Activated CD8-positive, alpha-beta memory T cell treated with anti-CD3 and anti-CD28 coated beads for 48 hours (primary cell): ENCODE measurements at places on chromosomes 7 and 10.

DNA sequence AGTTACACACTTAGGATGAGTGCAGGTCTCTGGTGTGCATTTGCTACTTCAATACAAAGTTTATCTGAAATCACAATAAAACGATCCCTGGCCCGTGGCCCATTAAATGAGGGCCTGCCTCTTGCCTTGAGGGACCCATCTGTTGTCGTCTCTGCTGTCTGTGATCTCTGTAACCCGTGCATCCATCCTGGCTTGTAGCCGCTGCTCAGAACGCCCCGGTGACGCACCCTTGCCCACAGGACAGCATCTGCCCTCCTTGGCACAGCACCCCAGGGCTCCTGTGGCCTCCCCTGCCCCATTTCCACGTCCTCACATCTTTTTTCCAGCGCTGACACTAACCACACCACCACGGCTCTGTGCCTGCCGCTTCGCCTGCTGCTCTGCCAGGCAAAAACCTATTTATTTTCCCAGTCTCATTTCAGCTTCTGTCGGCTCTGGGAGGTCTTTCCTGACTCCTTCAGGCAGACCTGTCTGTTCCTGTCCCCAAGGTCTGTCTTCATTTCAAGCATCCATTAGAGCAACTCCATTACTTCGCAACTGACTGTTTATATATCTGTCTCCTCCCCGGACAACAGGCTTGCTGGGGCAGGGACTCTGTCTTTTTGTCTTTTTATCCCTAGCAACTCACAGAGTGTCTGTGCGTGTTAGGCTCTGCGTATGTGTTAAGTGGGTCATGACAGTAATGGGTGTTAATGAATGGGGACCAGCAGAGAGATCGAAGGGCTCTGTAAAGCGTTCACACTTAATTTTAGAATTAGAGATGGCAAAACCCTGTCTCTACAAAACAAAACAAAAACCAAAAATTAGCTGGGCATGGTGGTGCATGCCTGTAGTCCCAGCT lies 16.4 kb downstream of the CARD11 start:
- DNase-seq, result no peak

DNA sequence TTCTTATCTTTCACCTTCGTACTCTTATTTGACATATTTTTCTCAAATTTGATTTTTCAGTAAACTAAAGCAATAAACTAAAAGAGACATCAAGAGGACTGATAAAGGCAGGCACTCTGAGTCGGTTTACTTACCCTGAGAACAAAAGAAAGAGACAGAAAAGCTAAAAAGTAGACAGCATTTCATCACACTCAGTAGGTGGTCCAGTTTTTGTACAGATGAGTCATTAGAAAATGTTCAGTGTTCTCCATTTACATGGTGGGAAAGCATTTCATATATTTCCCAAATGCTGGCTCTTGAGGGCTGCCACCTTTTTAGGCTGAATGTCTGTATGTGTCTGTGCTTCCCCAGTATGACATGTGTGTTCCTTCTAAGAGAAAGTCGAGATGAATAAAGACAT lies 52.7 kb downstream of the NHLRC2 start:
- no peak for DNase-seq

- no peak for DNase-seq
Measured at GRCh38 chr10:60425392-60426110, 35.9 kb upstream of the ANK3 start.

- no peak for DNase-seq
Measured at GRCh38 chr10:132611986-132612385, 74.4 kb downstream of the INPP5A start.

DNA sequence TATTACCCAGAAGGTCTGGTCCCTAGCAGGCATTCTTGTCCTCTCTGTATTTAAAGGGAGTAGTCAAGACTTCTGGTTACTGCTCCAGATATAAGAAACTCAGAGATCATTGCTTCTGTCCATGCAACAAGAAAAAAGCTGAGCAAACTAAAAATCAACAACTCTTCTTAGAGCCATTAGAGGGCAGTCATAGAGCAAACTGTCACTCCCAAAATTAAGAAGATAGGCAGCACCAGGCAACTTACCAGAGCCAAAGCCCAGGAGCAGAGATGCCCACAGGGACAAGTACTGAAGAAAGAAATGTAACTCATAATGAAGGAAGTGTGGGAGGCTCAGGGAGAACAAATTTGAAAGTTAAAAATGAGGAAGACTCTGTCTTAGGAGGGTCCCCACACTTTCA lies 472.9 kb upstream of the COBL start:
- DNase-seq, result no peak

DNA sequence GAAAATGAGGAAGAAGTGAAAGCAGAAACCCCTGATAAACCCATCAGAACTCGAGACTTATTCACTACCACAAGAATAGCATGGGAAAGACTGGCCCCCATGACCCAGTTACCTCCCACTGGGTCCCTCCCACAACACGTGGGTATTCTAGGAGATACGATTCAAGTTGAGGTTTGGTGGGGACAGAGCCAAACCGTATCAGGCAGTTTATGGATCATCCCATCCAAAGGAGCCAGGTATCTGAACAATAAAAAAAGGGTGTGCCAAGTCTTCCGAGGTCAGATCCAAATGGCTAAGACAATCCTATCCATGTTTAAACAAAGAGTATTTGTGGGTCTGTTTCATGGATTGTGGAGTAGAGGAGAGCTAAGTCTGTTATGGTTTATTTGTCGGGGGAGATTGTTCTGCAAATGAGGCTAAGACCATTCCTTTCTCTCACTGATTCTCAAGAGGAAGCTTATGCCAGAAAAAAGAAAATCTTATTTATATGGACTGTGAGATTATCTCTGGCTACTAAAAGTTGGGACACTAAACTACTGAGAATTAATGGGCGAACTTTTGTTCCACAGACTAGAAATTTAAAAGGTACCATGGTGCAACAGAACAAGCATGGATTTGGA lies 203.7 kb downstream of the IPMK start:
- DNase-seq, result no peak

DNA sequence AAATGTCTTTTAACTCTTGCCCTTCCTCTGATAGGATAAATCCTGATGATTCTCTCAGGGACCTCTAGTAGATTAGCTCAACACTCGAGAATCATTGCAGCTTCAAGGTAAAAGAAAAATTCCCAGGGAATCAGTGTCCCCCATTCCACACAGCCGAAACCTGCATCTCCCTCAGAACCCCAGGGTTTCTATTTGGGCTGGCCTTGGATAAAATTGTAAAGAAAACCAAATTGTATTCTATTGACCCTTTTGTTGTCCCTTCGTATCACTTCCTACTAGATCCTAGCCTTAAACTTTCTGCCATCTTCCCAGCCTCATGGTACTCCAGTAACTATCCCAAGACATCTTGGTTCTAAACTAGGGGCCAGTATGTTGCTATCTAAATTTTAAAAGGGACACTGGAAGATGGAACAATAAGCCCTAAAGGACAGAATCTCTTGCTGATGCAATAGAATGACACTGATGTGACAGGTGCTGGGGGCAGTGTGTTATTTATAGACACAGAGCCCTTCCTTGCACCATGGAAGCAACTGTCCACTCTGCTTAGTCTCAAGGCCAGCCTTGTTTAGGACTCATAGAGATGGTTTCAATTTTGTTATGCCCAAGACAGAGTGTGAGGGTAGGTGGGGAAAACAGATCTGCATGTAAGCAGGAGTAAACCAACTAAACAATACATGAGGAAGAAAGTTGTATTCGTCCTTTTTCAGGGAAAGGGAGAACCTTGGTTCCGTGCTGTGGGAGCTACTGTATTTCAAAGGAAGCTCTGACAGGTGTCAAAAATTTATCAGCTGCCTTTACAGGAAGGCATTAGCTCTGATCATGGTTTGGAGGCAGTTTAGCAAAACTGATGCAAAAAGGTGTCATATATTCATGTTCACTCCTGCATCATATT lies 7.6 kb downstream of the ASB15 start:
- DNase-seq, result no peak

GRCh38 chr10:70649526-70649925 lies 22.8 kb upstream of the ADAMTS14 start:
- DNase-seq, result no peak

GRCh38 chr10:60508831-60509230 lies 119.2 kb upstream of the ANK3 start:
- DNase-seq, result no peak
